ENCODE measurements at places on chromosomes 7 and 10. TPM values are rescaled to one million over a fixed set of nuclear protein-coding genes. Genes with fewer than 3 reads are reported as not detected.

DNA sequence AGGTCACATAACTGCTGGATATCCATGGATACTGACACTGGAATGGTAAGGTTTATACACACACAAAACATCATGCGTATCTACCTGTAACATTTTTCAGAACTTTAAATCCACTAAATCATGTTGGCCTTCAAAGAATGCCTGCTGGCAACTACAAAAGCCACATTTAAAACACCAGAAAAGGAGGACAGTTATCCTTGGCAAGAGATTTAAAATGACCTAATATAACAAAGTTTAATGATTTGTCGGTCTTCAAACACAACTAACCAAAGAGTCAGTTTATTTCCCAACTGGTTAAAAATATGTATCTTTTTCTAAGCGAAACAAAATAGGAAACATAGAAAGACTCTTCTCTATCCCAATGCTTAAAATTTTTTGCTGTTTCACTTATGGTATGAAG is 24.0 kb downstream of the WAPL start:
- no peaks in the 10 kb centered on the region for H3K27me3 ChIP-seq
- H3K4me3 ChIP-seq = no peak overlapping the region
- H3K36me3 ChIP-seq = no peaks in the 10 kb centered on the region
- peaks cover 37% of the 10 kb centered on the region for H3K4me1 ChIP-seq
- H3K27ac ChIP-seq = no peak overlapping the region

The CDC14C gene
- not detected for total RNA-seq

GRCh38 chr10:117294735-117295134 is 53.8 kb downstream of the SLC18A2 start:
- no peak for DNase-seq
- H3K36me3 ChIP-seq = no peaks in the 10 kb centered on the region
- no peaks in the 10 kb centered on the region for H3K27me3 ChIP-seq
- no peak overlapping the region for H3K4me3 ChIP-seq
- no peak overlapping the region for H3K27ac ChIP-seq

DNA sequence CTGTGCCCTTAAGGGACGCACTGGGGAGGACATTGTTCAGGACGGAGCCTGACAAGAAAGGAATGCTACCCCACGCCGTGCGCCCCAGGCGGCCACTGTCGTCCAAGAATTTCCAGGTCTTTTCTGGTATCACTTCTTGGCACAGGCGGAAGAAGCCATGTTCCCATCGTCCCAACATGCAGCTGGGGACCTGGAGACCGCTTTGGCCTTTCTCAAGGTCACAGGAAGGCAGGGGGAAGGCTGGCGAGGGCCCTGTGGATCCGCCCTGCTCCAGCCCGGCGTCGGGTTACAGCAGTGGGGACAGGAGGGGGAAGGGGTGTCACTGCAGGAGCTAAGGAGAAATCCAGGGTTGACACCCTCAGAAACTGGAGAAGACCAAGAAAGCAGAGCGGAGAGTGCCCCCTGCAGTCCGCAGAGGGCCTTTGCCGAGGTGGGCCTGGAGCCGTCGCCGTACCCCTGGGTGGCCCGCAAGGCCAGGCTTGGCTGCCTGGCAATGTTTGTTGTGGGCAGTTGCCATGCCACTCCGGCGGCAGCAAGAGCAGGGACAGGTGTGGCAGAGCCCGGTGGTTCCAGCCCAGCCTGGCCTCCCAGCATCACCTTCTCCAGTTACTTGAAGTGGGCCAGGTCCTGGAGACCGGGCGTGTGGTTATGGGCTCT is 104.1 kb downstream of the LHPP start:
- no peaks in the 10 kb centered on the region for H3K36me3 ChIP-seq
- H3K27me3 ChIP-seq = no peaks in the 10 kb centered on the region
- H3K4me3 ChIP-seq = no peak overlapping the region
- peak overlapping the region; percentile 80 for H3K27ac ChIP-seq

- no peaks in the 10 kb centered on the region for H3K27me3 ChIP-seq
- peaks cover 12% of the 10 kb centered on the region for H3K4me1 ChIP-seq
- no peaks in the 10 kb centered on the region for H3K36me3 ChIP-seq
- H3K4me3 ChIP-seq = no peak overlapping the region
Observed at GRCh38 chr10:99983280-99983988, 26.3 kb downstream of the DNMBP start.

The TRIM50 gene
- total RNA-seq = 22.3 TPM

DNA sequence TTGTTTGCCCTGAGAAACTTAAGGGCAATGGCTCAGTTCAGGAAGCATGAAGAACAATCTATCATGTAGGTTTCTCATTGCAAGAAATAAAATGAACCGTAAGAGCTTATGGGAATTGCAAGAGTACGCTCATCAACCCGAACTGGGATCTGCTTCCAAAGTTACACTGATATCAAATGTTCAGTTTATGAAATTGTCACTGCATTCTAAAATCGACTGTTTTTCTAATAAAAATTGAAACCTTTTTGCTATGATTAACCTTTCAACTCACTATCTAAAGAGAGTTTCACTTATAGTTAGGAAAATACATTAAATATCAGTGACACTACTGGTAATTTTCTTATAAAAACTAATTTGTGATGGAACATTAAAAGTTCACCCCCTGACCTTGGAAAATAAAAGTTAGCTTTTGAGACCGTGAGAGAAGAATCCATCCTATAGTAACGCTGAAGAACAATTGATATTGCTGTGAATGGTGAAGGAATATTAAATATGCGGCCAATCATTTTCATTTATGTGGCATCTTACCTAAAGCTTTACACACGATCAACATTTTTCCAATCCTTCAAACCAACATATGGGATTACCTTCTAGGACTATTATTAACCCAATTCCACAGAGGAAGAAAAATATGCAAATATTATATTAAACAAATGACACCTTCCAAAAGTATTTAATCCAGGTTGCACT is 2.2 kb downstream of the MEOX2 start:
- peaks cover 19% of the 10 kb centered on the region for H3K4me1 ChIP-seq
- DNase-seq = no peak
- H3K36me3 ChIP-seq = no peaks in the 10 kb centered on the region

DNA sequence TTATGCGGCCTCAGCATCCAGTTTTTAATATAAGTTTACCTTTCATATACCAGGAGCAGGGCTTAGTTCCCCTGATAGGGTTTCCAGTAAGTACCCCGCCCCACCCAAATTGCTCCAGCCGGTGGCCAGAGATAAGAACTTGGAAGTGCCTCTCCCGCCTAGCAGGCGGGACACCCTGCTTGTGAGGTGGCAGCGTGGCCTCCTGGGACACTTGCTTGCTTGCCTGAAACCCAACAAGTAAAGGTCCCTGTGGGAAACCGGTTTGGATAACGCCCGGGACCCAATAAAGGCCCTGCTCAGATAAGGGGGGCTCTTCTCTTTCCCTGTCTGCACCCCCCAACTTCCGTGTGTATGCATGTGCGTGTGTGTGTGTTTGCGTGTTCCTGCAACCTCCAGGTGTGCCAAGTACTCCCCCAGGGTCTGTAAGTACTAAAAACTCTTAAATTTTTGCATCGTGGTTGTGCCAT is 154.3 kb downstream of the ARHGAP21 start:
- H3K4me3 ChIP-seq = no peak overlapping the region
- H3K36me3 ChIP-seq = no peaks in the 10 kb centered on the region
- H3K27me3 ChIP-seq = no peaks in the 10 kb centered on the region
- no peak overlapping the region for H3K27ac ChIP-seq
- no peaks in the 10 kb centered on the region for H3K4me1 ChIP-seq
- DNase-seq = no peak

DNA sequence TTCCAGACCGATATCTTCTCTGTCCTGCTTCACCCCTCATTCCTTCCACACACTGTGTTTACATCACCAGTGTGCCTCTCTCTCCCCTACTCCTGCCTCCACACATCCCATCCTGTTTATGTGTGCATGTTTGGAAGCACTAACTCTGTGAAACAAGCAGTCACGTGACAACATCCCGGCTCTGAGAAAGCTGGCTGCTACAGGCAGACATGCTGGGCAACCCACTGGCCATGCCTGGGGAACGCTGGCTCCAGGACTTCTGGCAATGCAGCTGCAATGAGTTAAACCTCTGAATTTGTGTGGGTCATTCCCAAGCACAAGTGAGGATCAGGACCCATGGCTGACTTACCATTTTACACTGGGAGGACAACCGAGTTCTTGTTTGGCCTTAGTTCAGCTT is 74.0 kb downstream of the WNT2 start:
- H3K4me1 ChIP-seq = no peaks in the 10 kb centered on the region
- H3K36me3 ChIP-seq = no peaks in the 10 kb centered on the region
- no peak overlapping the region for H3K27ac ChIP-seq
- H3K4me3 ChIP-seq = no peak overlapping the region
- H3K27me3 ChIP-seq = no peaks in the 10 kb centered on the region

DNA sequence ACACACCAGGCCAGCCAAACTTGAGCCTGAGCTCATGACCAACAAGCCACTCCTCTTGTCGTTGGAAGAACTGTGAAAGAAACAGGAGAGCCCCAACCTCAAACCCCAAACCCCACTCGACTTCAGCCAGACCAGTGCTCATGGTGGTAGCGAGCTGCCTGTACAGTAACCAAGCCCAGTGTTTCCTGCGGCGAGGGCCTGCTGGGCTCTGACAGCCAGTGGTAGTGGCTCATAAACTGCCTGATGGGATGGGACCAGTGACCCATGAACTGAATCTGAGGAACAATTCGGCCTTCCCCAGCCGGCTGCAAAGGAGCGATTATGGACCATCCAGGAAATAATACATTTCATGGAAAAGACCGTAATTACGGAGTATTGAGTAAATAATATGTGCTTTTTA is 191.9 kb downstream of the RPS24 start:
- DNase-seq = no peak
- no peak overlapping the region for H3K27ac ChIP-seq
- H3K4me1 ChIP-seq = no peaks in the 10 kb centered on the region
- H3K36me3 ChIP-seq = no peaks in the 10 kb centered on the region
- H3K4me3 ChIP-seq = no peak overlapping the region
- H3K27me3 ChIP-seq = no peaks in the 10 kb centered on the region

DNA sequence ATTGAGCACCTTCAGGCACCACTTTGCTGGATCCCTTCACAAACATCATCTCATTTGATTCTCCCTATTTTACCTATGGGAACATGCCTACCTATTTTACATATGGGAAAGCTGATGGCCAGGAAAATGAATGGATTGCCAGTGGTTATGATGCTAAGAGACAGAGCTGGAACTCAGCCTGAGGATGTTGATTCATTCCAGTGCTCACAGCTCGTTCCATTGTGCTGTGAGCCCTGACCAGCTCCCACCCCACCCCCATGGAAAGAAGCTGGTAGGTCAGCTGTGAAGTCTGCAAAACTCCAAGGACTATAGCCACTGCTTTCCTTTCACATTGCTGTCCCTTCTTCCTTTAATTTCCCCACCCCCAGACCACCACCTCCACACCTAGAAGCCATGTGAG is 9.6 kb downstream of the UBTD1 start:
- H3K27me3 ChIP-seq = no peaks in the 10 kb centered on the region
- no peak overlapping the region for H3K27ac ChIP-seq
- H3K36me3 ChIP-seq = no peaks in the 10 kb centered on the region
- H3K4me3 ChIP-seq = no peak overlapping the region
- DNase-seq = no peak

- peaks cover 22% of the 10 kb centered on the region for H3K4me1 ChIP-seq
- H3K27me3 ChIP-seq = no peaks in the 10 kb centered on the region
- H3K36me3 ChIP-seq = no peaks in the 10 kb centered on the region
- H3K4me3 ChIP-seq = no peak overlapping the region
Observed at GRCh38 chr10:7541137-7542087, 125.4 kb downstream of the ITIH5 start.

DNA sequence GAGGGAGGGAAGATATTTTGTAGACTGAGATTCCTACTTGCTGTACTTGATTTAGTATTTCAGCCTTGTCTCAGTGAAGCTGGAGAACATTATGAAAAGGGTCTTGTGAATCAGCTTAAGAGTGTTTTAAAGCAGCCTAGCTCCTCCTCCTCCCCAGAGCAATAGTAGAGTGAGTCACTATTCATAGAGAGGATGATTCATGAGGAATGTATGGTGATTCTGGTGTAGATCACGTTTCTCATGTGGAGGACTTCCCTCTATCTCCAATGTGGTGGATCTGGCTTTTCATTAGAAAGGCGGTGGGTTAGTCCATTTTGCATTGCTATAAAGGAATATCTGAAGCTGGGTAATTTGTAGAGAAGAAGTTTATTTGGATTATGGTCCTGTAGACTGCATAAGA is 340.1 kb upstream of the CHRM2 start:
- H3K36me3 ChIP-seq = no peaks in the 10 kb centered on the region
- H3K27me3 ChIP-seq = no peaks in the 10 kb centered on the region
- no peak for DNase-seq
- no peak overlapping the region for H3K4me3 ChIP-seq
- H3K4me1 ChIP-seq = no peaks in the 10 kb centered on the region

The RASSF4 gene
- 44.5 TPM for total RNA-seq

- no peak overlapping the region for H3K4me3 ChIP-seq
- H3K4me1 ChIP-seq = peaks cover 30% of the 10 kb centered on the region
- no peaks in the 10 kb centered on the region for H3K36me3 ChIP-seq
Observed at GRCh38 chr7:27172315-27172774, 1.8 kb downstream of the HOXA10 start.

The STEAP1 gene
- total RNA-seq = 12.7 TPM

- H3K4me1 ChIP-seq = no peaks in the 10 kb centered on the region
- H3K4me3 ChIP-seq = no peak overlapping the region
- H3K27ac ChIP-seq = no peak overlapping the region
- H3K27me3 ChIP-seq = no peaks in the 10 kb centered on the region
- H3K36me3 ChIP-seq = no peaks in the 10 kb centered on the region
- DNase-seq = no peak
Observed at GRCh38 chr7:143250822-143251221, 12.4 kb upstream of the GSTK1 start.

DNA sequence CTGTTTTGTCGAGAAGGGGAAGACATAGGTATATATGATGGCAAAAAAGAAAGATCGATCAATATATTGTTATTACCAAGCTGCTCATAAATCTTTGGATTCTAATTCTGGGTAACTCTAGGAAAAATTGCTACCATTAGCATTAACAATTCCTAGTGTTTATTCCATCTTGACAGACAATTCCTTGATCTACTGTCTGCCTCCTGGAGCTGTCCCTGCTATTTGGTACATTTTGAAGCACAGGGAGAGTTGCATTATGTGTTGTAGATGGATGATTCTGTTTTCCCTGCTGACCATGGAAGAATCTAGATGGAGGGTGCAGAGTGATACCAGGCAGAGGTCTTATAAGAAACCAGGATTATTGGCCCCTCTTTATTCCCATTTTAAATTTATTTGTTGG is 29.1 kb upstream of the SEM1 start:
- no peak overlapping the region for H3K4me3 ChIP-seq
- H3K27me3 ChIP-seq = no peaks in the 10 kb centered on the region
- no peaks in the 10 kb centered on the region for H3K4me1 ChIP-seq

GRCh38 chr10:66917104-66917503 is 8.7 kb upstream of the LRRTM3 start:
- H3K4me3 ChIP-seq = no peak overlapping the region
- DNase-seq = no peak
- no peaks in the 10 kb centered on the region for H3K27me3 ChIP-seq
- no peaks in the 10 kb centered on the region for H3K4me1 ChIP-seq

DNA sequence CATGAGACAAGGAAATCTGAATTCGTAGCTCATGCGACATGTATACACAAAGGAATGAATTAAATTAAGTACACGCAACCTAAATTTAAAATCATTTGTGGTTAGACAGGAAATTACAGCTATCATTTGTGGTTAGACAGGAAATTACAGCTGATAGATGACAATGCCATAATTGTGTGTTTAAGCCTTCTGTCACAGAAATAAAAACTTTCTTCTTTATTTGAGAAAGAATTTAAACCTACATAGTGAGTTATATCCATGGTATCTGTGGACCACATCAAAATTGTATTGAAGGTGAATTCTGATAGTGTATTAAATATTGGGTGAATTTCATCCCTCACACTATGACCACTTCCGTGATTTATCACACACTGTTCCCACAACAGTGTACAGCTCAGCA is 362.9 kb downstream of the MAGI2 start:
- no peak for DNase-seq
- no peaks in the 10 kb centered on the region for H3K4me1 ChIP-seq
- no peak overlapping the region for H3K4me3 ChIP-seq
- no peaks in the 10 kb centered on the region for H3K36me3 ChIP-seq
- no peaks in the 10 kb centered on the region for H3K27me3 ChIP-seq

Measured in body of pancreas (tissue), 4 donors.